HTR-8/SVneo (cell line): ENCODE measurements at places on chromosomes 5 and 9.

GRCh38 chr9:34001951-34002350 is 46.7 kb downstream of the UBAP2 start:
- no peak for DNase-seq

- no peak for DNase-seq
Observed at GRCh38 chr5:93874491-93874890, 133.1 kb upstream of the POU5F2 start.

GRCh38 chr9:35227284-35227683 is 65.5 kb downstream of the UNC13B start:
- DNase-seq, result no peak

GRCh38 chr9:34123682-34124081 is 2.8 kb downstream of the DCAF12 start:
- DNase-seq, result no peak

DNA sequence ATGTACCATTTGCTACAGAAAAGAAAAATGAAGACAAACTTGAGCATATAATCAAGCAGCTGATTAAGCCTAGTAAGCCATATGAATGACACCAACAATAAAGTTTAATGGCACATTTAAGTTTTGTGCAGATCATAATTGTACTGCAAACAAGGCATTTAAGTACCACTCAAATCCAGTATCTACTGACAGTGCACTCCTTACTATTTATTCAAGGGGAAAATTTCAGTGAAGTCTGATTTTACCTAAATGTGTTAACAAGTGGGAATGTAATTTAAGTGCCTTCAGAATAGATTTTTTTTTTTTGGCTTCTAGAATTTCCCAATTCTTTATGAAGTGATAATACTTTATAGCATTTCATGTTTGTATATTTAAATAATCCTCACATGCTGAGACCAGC is 341.0 kb upstream of the POU5F2 start:
- no peak for DNase-seq
